ENCODE measurements at places on chromosomes 6 and 20.

GRCh38 chr6:159043251-159043650 lies 1.5 kb downstream of the TAGAP start:
- no peak for DNase-seq

- no peak for DNase-seq
Measured at GRCh38 chr6:139778688-139779087, 404.2 kb upstream of the CITED2 start.

GRCh38 chr20:50834599-50835005 lies 39.7 kb downstream of the BCAS4 start:
- DNase-seq = no peak

- DNase-seq = no peak
Measured at GRCh38 chr20:58853466-58853865, 950 bp downstream of the GNAS start.

- peak; percentile 71 for DNase-seq
Measured at GRCh38 chr20:58014628-58015315, 213.7 kb downstream of the ANKRD60 start.

DNA sequence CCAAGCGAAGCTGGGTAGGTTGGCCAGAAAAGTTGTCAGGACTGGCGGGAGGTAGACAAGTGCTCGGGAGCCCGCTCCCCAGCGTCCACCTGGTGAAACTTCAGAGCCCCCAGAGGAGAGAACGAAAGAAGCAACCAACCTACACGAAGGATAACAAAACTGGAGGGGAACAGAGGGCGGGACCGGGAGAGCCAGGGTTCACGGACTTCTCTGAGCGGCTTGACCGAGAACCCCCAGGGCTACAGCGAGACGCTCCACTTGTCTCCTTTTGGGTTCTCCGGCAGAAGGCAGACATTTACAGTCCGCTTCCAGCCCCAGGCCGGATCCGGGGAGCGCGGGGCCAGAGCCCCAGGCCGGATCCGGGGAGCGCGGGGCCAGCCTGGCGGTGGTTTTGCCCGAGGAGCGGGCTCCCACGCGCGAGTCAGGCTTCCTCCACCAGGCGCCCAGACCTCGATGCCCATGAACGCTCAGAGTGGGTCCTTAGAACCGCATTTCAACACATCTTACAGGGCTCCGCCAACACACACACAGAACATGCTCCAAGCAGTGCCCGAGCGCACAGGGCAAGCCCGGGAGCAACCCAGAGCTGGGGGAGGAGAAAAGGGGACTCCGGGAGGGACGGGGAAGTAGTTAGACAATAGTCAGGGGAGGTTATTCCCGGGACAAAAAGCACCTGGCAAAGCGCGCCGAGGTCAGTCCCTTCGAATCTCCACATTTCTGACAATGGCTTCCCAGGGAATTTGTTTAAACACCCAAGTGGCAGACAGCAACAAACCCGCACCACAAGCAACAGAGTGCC lies 1.1 kb downstream of the PTPRK start:
- peak; percentile 42 for DNase-seq

GRCh38 chr6:160337301-160337700 lies 10.9 kb upstream of the SLC22A3 start:
- peak; percentile 87 for DNase-seq

DNA sequence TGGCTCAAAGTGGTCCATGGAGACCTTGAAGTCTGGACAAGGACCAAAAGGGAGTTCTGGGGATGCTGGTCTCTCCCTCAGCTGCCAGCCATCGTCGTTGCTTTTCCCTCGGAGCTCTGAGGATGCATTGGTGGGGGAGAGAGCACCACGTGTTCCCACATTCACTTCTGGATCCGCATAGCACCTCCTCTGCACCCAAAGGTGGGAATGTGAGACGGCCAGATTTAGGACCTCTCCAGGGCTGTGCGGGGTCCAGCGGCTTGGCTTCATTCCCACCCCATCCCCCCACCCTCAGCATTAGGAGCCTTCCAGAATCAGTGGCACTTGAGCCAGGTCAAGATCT lies 1.1 kb downstream of the EPB41L1 start:
- no peak for DNase-seq

GRCh38 chr6:33779290-33779689 lies 9.6 kb downstream of the LEMD2 start:
- no peak for DNase-seq

DNA sequence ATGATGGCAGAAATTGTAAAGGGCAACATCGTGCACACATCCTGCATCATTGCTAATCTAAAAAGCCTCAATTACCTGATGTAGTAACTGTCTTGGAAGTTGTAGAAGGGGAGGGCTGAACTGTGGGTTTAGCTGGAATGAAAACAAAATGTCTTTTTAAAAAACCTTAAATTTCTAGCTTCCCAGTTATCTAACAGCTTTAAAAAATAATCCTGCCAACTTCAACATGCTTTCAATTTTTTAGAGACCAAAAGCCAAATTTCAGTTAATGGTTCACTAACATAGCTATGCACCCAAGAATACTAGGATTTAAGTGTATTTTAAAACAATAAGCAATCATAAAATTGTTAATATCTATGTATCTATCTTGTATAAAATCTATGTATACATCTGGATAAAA lies 11.9 kb downstream of the CD164 start:
- DNase-seq = no peak

DNA sequence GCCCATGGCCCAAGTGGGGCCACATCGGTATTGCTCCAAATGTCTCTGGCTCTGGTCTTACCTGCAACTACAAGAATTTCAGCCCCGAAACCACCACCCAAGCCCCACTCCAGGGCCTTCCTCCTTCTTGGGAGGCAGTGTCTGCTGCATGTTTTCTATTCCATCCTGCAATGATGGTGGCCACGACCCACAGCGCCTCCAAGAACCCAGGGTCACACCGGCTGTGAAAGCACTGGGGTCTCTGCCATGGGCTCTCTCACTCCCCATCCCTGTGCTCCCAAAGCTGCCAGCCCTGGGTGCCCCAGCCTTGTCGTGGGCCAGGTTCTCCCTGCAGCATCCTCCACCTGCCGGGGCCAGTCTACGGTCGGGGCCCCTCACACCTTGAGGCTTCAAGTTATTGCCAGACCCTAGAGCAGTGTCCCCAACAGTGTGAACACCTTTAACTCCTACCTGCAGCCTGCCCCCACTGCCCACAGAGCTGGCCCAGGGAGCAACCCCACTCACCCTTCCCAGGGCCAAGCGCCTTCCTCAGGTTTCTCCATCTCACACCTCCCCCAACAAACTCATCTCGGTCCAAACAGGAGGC lies 115.4 kb downstream of the JPH2 start:
- no peak for DNase-seq

GRCh38 chr6:33822575-33823395 lies 19.0 kb upstream of the MLN start:
- DNase-seq = no peak

- DNase-seq = no peak
Measured at GRCh38 chr20:47380481-47380880, 24.0 kb upstream of the ZMYND8 start.

GRCh38 chr6:126312013-126312665 lies 27.8 kb upstream of the CENPW start:
- no peak for DNase-seq

DNA sequence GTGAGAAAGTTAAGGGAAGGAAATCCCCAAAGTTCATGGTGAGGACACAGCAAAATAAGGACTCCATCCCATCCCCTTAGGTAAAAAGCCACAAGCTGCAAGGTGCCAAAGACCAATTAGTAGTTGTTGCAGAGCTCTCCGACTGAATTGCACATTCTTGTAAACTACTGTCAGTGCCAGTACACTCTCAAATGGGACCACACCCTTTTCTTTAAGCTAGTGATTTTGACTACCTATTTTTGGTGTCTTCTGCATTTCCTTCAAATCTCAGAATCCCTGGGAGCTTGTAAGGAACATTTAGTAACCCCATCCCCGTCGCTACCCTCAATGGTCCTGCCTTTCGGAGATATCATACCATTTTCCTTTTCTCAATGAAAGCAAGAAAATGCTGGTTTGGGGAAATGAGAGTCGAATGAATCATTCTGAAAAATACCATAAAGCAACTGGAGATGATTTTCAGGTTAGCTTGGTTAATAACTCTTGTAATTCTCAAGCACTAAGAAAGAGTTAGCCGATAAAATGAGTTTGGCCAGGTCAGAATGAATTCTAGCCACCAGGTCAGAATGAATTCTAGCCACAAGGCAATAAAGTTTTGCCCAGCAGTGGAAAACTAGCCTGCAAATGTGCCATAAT lies 5.2 kb upstream of the HMGN3 start:
- no peak for DNase-seq

- no peak for DNase-seq
Measured at GRCh38 chr6:119591235-119591634, 241.7 kb upstream of the MAN1A1 start.

GRCh38 chr6:129681913-129682205 lies 28.1 kb downstream of the ARHGAP18 start:
- DNase-seq = no peak

- DNase-seq = no peak
Measured at GRCh38 chr6:11067348-11067747, 23.2 kb upstream of the ELOVL2 start.

DNA sequence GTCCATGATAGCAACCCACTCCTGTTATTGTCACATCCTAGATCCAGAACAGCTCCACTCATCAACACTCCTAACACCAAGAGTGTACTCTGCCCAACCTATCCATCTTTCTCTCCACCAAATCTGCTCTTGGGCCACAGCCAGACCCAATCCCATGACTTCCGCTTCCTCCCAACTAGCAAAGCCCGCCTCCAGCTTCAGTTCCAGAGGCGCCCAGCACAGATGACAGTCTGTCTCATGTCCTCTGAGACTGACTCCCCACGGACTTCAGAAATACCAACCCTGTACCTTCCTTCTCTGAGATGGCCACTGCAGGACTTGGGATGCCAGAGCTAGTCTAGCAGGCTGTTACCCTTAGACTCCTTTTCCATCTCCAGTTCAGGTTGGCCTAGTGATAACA lies 48.6 kb downstream of the DTNBP1 start:
- DNase-seq = no peak

GRCh38 chr6:157056275-157056674 lies 267.0 kb downstream of the TMEM242 start:
- DNase-seq = no peak

DNA sequence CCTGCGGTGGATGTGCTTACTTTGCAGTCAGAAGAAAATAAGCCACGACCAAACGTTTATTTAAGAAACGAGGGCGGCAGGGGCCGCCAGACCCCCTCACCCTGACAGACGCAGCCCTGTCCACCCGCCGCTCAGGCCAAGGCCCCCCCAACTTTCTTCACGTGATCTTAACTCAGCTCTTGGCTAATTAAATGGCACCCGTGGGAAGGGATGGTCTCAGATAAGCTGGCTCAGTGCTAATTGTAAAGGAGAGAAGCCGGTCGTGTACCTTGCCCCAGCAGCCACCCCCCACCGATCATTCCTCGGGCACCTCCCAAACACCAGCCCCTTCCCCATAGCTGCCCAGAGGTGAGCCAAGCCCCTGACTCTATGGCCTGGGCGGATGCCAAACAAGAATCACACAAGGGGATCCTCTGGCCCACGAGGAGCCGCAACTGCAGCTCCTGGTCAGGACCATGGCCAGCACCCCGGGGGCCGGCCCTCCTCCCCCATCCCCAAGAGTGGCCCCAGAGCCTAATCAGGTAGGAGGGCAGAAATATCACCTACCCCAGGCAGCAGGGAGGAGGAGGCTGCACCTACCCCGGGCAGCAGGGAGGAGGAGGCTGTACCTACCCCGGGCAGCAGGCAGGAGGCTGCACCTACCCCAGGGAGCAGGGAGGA lies 11.2 kb downstream of the KCNQ2 start:
- no peak for DNase-seq

- DNase-seq = no peak
Measured at GRCh38 chr6:2639896-2640295, 110.8 kb downstream of the MYLK4 start.

DNA sequence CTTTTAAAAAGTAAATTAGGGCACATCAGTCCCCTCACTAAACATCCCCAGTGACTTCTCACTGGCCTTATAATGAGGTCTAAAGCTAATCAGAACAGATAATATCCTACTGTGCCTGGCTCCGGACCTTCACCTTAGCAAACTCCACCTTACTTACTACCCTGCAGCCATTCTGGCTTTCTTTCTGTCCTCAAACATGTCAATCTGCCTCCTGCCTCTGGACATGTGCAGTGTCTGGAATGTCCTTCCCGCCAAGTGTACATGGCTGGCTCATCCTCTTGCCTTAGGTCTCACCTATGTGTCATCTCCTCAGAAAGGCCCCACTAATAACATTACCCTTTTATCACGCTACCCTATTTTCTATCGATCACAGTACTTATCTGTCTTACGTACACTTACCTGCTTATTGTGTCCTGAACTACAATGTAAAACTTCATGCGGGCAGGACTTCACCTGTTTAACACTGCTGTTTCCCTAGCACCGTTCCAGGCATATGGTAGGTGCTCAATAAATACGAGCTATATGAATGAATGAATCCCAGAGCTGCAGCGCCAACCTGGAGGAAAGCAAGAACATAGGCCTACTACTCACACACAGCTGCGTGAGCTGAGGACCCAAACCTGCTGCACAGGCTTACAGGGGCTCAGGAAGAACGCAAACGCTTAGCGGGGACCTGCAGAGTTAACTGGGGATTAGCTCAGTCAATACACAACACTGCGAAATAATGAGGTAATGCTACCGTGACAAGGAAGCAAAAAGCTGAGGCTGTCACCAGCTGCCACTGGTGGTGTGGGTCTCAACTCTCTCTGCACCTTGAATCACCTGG lies 991 bp downstream of the UQCC2 start:
- DNase-seq = no peak

DNA sequence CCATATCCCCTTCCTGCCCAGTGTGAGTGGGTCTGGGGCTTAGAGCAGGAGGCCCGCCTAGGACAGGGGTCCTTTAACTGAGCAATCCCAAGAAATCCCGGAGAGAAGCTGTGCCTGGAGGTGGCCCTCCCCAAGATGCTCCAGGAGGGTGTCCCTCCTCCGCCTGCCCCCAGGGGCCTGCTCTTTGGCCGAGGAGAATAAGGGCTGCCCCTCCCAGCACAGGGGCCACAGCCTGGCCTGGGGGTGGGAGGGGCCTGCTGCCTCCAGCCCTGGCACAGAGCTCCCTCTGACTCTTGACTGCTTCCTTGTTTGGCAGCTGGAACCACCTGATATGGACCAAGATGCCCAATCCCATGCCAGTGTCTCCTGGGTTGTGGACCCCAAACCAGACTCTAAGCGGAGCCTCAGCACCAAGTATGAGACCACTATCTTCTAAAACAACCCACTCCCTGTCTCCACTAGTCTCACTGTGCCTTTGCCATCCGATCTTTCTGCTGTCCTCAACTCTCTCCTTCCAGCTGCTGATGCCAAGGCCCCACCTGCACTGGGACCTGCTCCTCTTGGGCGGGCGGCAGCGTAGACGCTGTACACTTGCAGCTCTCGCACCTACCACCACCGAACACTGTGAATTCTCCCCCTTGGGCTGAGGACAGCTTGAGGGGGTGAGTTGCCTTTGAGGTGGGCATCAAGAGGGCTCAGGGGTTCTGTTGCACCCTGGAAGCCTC lies 54.3 kb downstream of the TCP11 start:
- DNase-seq = no peak

DNA sequence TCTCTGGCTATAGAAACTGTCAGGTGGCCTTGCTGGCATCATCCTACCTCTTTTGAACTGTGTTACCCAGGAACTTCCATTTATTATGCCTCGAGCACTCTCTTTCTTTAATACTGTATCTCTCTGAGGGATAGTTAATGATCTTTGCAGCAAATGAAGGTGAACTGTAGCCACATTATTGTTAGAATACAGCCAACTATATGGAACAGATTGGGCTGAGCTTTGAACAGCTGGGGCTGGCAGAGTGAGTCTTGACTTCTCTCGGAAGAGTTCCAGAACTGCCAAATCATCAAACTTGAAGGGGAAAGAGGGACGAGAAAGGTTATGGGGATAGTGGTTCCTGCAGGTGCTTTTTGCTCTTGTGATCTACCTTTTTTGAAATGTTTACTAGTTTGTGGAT lies 237.7 kb downstream of the PRL start:
- no peak for DNase-seq

Measured in kidney glomerular epithelial cell (primary cell).